ENCODE measurements at places on chromosomes 6 and 20.

DNA sequence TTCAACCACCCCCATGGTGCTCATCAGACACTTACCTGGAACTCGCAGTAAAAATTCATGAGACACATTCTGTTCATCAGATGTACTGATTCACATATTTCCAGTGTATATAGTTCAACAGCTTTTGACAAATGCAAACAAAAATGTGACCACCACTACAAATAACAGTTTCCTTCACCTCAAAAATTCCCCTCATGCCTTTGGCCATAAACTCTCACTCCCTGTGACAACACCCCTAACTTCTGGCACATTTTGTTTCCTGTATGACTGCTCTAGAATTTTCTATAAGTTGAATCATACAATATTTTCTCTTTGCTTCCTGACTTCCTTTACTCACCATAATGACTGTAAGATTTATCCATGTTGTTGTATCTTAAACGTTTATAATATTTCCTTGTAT, 63.7 kb downstream of the C6orf118 start:
- no peak for DNase-seq

DNA sequence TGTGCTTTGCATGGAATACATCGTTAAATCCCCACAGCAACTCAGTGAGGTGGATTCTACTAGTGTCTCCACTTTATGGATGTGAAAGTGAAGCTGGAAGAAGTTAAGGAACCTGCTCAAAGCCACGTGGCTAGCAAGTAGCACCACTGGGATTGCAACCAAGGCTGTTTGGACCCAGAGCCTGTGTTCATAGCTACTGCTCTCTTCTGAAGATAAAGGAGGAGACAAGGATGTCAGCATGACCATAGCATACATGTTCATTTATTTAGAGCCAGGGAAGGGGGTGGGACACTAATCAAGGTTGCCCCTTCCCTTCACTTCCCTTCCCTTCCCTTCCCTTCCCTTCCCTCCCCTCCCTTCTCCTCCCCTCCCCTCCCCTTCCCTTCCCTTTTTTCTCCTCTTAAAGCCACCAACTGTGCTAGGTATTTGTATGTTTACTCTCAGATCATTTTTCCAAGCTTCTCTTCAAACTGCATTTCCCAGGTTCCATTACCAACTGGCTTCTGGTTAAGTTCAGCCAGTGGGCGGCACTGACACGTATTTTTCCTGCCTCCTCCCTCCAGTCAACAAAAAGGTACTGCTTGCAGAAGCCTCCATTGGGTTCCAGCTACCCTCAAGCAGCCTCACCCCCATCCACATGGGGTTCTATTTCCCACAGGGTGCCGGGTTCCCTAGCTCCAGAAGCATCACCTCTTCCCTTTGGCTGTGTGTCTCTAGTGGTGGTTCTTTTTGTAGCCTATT, 134.9 kb downstream of the BCAS1 start:
- no peak for DNase-seq

- DNase-seq = no peak
These were observed 21.7 kb downstream of the YTHDF1 start for GRCh38 chr20:63194007-63194796.

DNA sequence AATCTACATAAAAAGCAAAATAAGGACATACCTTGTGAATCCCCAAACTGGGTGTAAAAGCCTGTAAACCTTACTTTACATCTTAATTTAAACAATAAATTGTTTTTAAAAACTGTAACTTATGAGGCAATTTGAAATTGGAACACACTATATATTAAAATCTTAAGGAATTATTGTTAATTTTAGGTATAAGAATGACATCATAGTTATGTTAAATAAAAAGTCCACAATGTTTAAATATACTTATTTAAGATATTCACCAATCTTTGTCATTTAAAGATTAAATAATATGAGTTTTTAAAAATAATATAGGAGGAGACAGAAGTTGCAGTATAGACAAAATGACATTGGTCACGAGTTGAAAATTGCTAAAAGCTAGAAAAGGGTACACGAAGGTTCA, 621.9 kb upstream of the POU3F2 start:
- DNase-seq = no peak

DNA sequence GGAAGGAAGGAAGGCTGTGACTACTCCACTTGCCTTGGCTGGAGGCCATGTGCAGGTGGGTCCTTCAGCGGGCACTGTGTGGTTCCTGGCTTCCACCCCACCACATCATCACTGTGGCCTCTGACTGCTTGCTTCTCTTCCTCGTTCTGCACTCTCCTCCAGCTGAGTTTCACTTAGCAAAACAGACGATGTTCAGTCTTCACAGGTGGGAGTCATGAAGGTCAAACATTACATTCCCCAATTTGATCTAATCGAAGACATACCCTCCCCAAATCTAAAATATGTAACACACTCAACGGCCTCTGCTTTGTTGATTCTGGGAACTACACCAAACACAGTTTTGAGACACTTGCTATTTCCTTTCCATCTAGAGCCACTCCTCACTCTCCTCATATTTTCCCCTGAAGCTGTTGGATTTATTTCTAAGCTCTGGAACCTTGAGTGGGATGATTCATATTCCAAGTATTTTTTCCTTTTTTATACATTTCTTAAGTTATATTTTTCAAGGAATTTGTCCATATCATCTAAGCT, 132.5 kb upstream of the FOXA2 start:
- DNase-seq = no peak

All from NCI-H1105 treated with DMSO at 0.1 percent for 48 hours (cell line).